ENCODE measurements at places on chromosomes 13 and 19. TPM values are rescaled to one million over a fixed set of nuclear protein-coding genes. Genes with fewer than 3 reads are reported as not detected.

GRCh38 chr19:56153507-56153906, 12.4 kb downstream of the ZNF444 start:
- H3K27ac ChIP-seq = peak overlapping the region; percentile 79
- H3K27me3 ChIP-seq = no peaks in the 10 kb centered on the region
- DNase-seq = peak; percentile 19
- no peaks in the 10 kb centered on the region for H3K4me1 ChIP-seq

- H3K36me3 ChIP-seq = no peaks in the 10 kb centered on the region
- H3K27me3 ChIP-seq = peaks cover 4% of the 10 kb centered on the region
- DNase-seq = peak; percentile 23
- H3K4me3 ChIP-seq = no peak overlapping the region
- no peak overlapping the region for H3K27ac ChIP-seq
- peaks cover 21% of the 10 kb centered on the region for H3K4me1 ChIP-seq
These were observed 5.4 kb upstream of the PLAUR start for GRCh38 chr19:43675269-43675879.

ABCA7 gene
- 44.0 TPM for total RNA-seq

GRCh38 chr13:65292488-65292901, 1937.6 kb downstream of the PCDH9 start:
- H3K36me3 ChIP-seq = no peaks in the 10 kb centered on the region
- peak; percentile 79 for DNase-seq
- no peak overlapping the region for H3K4me3 ChIP-seq
- H3K27ac ChIP-seq = peak overlapping the region; percentile 19

GRCh38 chr19:51541458-51542357, 10.2 kb upstream of the SIGLEC6 start:
- no peaks in the 10 kb centered on the region for H3K27me3 ChIP-seq
- H3K36me3 ChIP-seq = no peaks in the 10 kb centered on the region
- no peak for DNase-seq

GRCh38 chr19:46303691-46304397, 7.0 kb downstream of the HIF3A start:
- H3K4me3 ChIP-seq = no peak overlapping the region
- H3K27ac ChIP-seq = peak overlapping the region; percentile 72
- peak; percentile 65 for DNase-seq
- no peaks in the 10 kb centered on the region for H3K27me3 ChIP-seq

GRCh38 chr19:18846862-18847548, 15.2 kb downstream of the UPF1 start:
- H3K36me3 ChIP-seq = peaks cover 18% of the 10 kb centered on the region
- H3K27me3 ChIP-seq = no peaks in the 10 kb centered on the region
- no peak overlapping the region for H3K4me3 ChIP-seq
- DNase-seq = peak; percentile 84
- peaks cover 3% of the 10 kb centered on the region for H3K4me1 ChIP-seq

DACT3 gene
- total RNA-seq = 115 TPM

KIR3DL2 gene
- not detected for total RNA-seq

DNA sequence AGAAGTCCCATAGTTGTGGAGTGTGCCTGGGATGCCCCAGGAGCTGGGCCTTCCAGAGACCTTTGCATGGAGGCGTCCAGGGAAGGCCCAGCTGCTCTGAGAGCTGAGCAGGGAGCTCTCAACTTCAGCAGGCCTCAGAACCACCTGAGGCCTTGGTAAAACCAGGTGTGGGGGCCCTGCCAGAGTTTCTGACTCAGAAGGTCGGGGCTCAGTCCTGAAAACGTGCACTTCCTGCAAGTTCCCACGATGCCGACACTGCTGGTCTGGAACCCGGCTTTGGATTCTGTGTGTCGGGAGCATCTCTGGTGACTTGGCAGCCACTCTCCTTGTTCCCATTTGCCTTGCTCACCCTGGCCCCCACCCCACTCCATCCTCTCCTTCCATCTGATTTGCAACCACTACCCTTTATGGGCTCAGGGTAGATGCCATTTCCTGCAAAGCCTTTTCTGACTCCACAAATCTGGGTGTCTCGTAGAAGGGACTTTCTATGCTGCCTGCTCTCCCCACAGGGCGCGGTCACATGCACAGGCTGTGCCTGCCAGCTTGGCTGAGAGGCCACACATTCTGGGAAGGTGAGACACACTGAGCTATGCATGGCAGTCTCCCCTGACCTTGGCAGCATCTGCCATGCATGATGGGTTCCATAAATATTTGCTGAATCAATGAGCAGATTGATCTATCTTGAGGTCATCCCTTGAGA, 244.7 kb downstream of the COL4A1 start:
- H3K27ac ChIP-seq = no peak overlapping the region
- no peak overlapping the region for H3K4me3 ChIP-seq
- no peaks in the 10 kb centered on the region for H3K27me3 ChIP-seq
- no peaks in the 10 kb centered on the region for H3K4me1 ChIP-seq
- no peak for DNase-seq

DNA sequence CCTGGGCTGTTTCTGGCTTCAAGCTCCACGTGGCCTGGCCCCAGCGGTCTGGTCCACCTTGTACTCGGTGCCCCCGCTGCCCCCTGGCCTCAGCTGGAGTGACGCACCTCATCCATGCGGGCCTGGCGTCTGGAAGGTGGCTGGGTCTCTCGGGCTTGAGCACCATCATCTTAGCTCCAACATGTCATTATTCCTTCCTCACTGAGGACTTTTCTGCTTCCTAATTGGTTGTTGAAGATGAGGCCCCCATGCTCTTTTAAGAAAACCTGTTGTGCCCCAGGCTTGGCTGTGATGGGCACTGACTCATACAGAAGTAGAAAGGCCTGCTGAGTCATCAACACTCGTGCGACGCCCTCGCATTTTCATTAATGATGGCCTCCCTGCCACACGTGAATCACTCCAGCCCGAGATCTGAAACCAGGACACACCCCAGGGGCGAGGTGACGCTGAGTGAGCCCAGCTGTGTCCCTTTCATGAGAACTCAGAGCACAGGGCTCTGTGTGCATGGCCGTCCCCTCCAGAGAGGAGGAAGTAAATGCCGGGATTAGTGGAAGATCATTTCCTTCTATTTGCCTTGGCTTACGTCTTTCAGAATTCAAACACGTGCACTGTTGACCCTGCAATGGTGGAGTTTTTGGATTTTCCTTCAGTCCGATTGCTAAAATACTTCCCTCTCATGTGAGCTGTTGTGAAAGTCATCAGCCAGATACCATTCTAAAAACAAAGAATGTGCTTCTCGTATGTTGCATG, 14.0 kb upstream of the GJA3 start:
- no peak overlapping the region for H3K27ac ChIP-seq
- H3K4me1 ChIP-seq = peaks cover 11% of the 10 kb centered on the region
- H3K36me3 ChIP-seq = no peaks in the 10 kb centered on the region
- peaks cover 12% of the 10 kb centered on the region for H3K27me3 ChIP-seq
- DNase-seq = no peak
- no peak overlapping the region for H3K4me3 ChIP-seq

IGFL1 gene
- not detected for total RNA-seq

- H3K4me1 ChIP-seq = peaks cover 3% of the 10 kb centered on the region
- H3K4me3 ChIP-seq = no peak overlapping the region
- no peaks in the 10 kb centered on the region for H3K27me3 ChIP-seq
- DNase-seq = peak; percentile 8
These were observed 8.1 kb upstream of the CARM1 start for GRCh38 chr19:10863107-10863717.

CGB1 gene
- not detected for total RNA-seq

DNA sequence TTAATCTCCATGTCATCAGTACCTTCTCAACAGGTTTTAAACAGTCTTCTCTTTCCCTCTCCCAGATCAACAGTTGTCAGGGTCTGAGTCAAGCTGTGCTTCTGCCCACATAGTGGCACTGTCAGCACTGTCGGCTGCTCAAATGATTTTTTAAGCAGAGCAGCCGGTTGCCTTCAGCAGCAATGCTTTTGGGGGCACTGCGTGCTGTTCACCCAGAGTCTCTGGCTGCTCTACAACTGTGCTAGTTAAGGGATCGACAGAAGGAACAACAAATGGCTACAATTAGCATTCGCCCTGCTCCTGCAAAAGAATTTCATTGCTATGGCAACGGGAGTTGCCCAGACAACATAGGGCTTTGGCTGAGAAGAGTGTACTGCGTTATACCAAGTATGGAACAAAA, 412.9 kb downstream of the DIAPH3 start:
- H3K27ac ChIP-seq = peak overlapping the region; percentile 49
- peak; percentile 63 for DNase-seq
- H3K27me3 ChIP-seq = no peaks in the 10 kb centered on the region
- peaks cover 15% of the 10 kb centered on the region for H3K4me1 ChIP-seq

DNA sequence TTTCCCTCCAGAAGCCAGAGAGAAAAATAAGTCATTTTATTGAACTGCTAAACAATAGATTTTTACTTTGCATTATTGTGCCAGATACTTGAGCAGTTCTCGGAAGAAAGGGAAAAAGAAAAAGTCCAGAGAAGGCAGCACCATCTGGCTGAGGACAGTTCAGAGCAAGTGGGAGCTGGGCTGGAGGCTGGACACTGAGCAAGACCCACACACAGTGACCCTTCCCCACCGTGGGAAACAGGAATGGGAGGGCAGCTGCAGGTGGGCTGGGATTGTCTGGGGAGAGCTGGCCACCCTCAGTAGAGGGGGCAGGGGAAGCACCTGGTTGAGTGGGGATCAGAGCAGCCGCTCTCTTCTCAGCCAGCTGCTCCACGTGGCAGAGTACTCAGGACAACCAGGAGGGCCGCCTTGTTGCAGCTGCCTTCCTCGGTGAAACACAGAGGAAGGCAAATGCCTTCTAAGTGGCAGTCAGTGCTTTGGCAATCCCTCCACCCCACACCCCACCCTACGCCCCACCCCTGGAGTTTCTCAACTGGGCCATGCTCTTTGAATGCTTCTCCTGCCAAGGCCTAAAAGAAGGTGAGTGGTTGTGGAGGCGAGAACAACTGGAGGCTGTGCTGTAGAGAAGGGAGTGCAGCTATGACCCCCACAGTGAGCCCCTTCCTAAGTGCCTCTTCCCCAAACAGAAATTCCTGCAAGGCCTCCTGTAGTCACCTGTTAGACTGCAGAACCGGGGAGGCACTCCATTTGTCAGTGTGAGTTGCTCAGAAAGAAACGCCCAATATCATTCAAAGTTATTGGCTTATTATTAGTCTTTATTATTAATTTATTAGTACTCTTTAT, 179.3 kb downstream of the ZIC5 start:
- no peak overlapping the region for H3K4me3 ChIP-seq
- H3K36me3 ChIP-seq = no peaks in the 10 kb centered on the region
- H3K27me3 ChIP-seq = no peaks in the 10 kb centered on the region
- no peak overlapping the region for H3K27ac ChIP-seq
- peaks cover 5% of the 10 kb centered on the region for H3K4me1 ChIP-seq
- DNase-seq = no peak

DNA sequence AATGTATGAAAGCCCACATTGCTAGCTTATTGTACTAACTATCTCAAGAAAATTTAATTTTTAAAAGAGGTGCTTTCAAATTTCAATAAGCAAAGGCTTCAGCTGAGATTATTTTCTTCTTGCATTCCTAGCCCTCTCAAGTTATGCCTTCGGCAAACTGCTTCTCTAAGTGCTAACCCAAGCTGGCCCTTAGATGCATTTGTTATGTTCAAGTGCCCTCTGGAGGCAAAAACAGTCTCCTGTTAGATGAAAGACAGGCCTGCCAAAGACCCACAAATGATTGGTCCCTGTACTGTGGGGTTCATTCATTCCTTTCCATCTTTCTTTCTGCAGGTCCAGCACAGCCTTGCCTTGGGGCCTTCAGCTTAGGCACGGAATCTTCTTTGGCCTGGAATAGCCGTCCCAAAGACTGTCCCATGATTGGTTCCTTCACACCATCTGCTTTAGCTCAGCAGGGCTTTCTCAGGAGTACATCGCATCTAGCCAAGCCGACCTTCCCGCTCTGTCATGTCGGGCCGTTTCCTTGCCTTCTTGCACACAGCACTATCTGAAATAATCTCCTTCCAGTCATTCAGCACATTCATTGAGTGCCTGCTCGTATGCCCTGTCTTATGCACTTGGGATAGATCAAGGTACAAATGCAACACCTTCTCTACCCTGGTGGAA, 26.4 kb upstream of the TPTE2 start:
- H3K27me3 ChIP-seq = no peaks in the 10 kb centered on the region
- H3K27ac ChIP-seq = no peak overlapping the region
- DNase-seq = peak; percentile 60
- H3K4me1 ChIP-seq = no peaks in the 10 kb centered on the region
- H3K4me3 ChIP-seq = no peak overlapping the region
- no peaks in the 10 kb centered on the region for H3K36me3 ChIP-seq

- H3K4me3 ChIP-seq = no peak overlapping the region
- no peaks in the 10 kb centered on the region for H3K27me3 ChIP-seq
- no peaks in the 10 kb centered on the region for H3K36me3 ChIP-seq
- no peak overlapping the region for H3K27ac ChIP-seq
- H3K4me1 ChIP-seq = no peaks in the 10 kb centered on the region
- DNase-seq = no peak
These were observed 52.7 kb upstream of the RFXAP start for GRCh38 chr13:36766295-36766694.

GRCh38 chr19:1364070-1364704, 19.5 kb upstream of the NDUFS7 start:
- H3K27me3 ChIP-seq = no peaks in the 10 kb centered on the region
- H3K36me3 ChIP-seq = peaks cover 32% of the 10 kb centered on the region
- peaks cover 11% of the 10 kb centered on the region for H3K4me1 ChIP-seq
- peak; percentile 16 for DNase-seq

- no peaks in the 10 kb centered on the region for H3K4me1 ChIP-seq
- no peak overlapping the region for H3K4me3 ChIP-seq
- no peak for DNase-seq
- no peaks in the 10 kb centered on the region for H3K36me3 ChIP-seq
These were observed 50.6 kb downstream of the DPF1 start for GRCh38 chr19:38173291-38174041.

DNA sequence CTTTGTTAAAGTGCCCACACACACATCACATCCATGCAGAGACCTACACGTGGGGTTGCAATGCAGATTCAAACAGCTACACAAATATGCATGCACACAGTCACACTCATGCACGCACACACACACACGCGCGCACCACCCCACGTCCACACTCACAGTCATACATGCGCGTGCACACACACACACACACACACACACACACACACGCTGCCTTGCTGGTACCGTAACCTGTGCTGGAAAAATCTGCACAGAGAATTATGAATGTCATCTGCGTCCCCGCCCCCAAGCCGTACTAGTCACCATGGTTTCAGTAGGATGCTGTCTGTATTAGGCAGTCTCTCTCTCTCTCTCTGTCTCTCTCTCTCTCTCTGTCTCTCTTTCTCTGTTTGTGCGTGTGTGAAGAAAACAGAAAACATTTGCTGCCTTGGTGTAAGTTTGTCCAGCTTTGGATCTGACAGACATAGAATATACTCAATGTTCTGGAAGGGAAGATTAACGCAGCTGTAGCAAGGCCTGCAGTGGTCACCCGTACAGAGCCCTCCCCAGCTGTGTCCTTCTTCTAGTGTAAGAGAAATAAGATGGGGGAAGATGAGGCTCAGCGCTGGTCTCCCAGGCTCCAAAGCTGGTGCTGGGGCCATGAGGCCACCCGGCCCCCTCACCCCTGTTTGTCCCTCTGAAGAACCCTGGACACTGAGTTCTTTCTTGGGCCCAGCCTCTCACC, 26.4 kb upstream of the DPP9 start:
- H3K36me3 ChIP-seq = no peaks in the 10 kb centered on the region
- no peak for DNase-seq
- no peak overlapping the region for H3K4me3 ChIP-seq
- H3K4me1 ChIP-seq = no peaks in the 10 kb centered on the region

GRCh38 chr19:33437821-33438671, 64.5 kb downstream of the CEBPG start:
- H3K36me3 ChIP-seq = no peaks in the 10 kb centered on the region
- no peaks in the 10 kb centered on the region for H3K4me1 ChIP-seq
- no peak overlapping the region for H3K27ac ChIP-seq

MTRF1 gene
- total RNA-seq = 8.4 TPM

AXL gene
- total RNA-seq = 62.7 TPM

NLRP7 gene
- total RNA-seq = 1.8 TPM

All from cardiac muscle cell (in vitro differentiated cells and primary cell).